ENCODE measurements at places on chromosomes 13 and 19. TPM values are rescaled to one million over a fixed set of nuclear protein-coding genes. Genes with fewer than 3 reads are reported as not detected.

Gene ZNF154
- polyA plus RNA-seq, result 25.1 TPM

Gene TRPC4
- 10.0 TPM for polyA plus RNA-seq

Gene RNF17
- not detected for polyA plus RNA-seq

Gene EFNB2
- 53.1 TPM for polyA plus RNA-seq

Gene ZIC2
- polyA plus RNA-seq, result 10.6 TPM

Gene C19orf18
- polyA plus RNA-seq, result not detected

Gene FGF14
- 35.6 TPM for polyA plus RNA-seq

Gene C3
- not detected for polyA plus RNA-seq

Gene ALOX5AP
- not detected for polyA plus RNA-seq

Gene PRKD2
- polyA plus RNA-seq, result 15.9 TPM

Gene CLEC17A
- polyA plus RNA-seq, result not detected

Gene WDR88
- polyA plus RNA-seq, result not detected

Gene LENG9
- 0.82 TPM for polyA plus RNA-seq

Gene CBY2
- polyA plus RNA-seq, result not detected

Gene EBI3
- not detected for polyA plus RNA-seq

Gene ZNF486
- polyA plus RNA-seq, result 1.9 TPM

Gene ZNF681
- 3.6 TPM for polyA plus RNA-seq

Gene S1PR2
- 6.7 TPM for polyA plus RNA-seq

Gene TMIGD2
- polyA plus RNA-seq, result not detected

Gene LIG1
- 33.9 TPM for polyA plus RNA-seq

Gene CGB2
- polyA plus RNA-seq, result not detected

Gene SYCN
- polyA plus RNA-seq, result not detected

Gene MYO9B
- polyA plus RNA-seq, result 28.5 TPM

Gene CD33
- polyA plus RNA-seq, result not detected

Gene GRIN3B
- polyA plus RNA-seq, result 5.0 TPM

Gene SLC6A16
- polyA plus RNA-seq, result not detected

Gene FLT3LG
- not detected for polyA plus RNA-seq

Gene TNFAIP8L1
- polyA plus RNA-seq, result 0.99 TPM

Gene KLK14
- not detected for polyA plus RNA-seq

Gene CACNG7
- polyA plus RNA-seq, result 37.0 TPM

Gene TMEM221
- not detected for polyA plus RNA-seq

Gene CLASRP
- 30.1 TPM for polyA plus RNA-seq

Gene KIR2DL1
- polyA plus RNA-seq, result not detected

Gene CERS1
- 21.7 TPM for polyA plus RNA-seq

Gene KIR3DL1
- not detected for polyA plus RNA-seq

Gene RPS19
- 783 TPM for polyA plus RNA-seq

Gene ZNF845
- polyA plus RNA-seq, result 6.8 TPM

Gene CEBPA
- 1.6 TPM for polyA plus RNA-seq

Gene GNA15
- not detected for polyA plus RNA-seq

Gene ZNF569
- 27.4 TPM for polyA plus RNA-seq

Gene ZNF813
- 2.6 TPM for polyA plus RNA-seq

Gene UPK1A
- polyA plus RNA-seq, result not detected

Gene SPINT2
- polyA plus RNA-seq, result 236 TPM

Gene RPS15
- 591 TPM for polyA plus RNA-seq
